ENCODE measurements at places on chromosomes 3 and 15. TPM values are rescaled to one million over a fixed set of nuclear protein-coding genes. Genes with fewer than 3 reads are reported as not detected.

The CRYGS gene
- 1.3 TPM for total RNA-seq

The GNAT1 gene
- total RNA-seq = not detected

The CPEB1 gene
- 40.9 TPM for total RNA-seq

The POMGNT2 gene
- total RNA-seq = 6.9 TPM

The DAZL gene
- not detected for total RNA-seq

The ITPKA gene
- total RNA-seq = 1.8 TPM

The CHRNA5 gene
- total RNA-seq = 1.6 TPM

The UNC13C gene
- 0.81 TPM for total RNA-seq

The PARP15 gene
- 0.82 TPM for total RNA-seq

The FRMD5 gene
- total RNA-seq = 16.3 TPM

DNA sequence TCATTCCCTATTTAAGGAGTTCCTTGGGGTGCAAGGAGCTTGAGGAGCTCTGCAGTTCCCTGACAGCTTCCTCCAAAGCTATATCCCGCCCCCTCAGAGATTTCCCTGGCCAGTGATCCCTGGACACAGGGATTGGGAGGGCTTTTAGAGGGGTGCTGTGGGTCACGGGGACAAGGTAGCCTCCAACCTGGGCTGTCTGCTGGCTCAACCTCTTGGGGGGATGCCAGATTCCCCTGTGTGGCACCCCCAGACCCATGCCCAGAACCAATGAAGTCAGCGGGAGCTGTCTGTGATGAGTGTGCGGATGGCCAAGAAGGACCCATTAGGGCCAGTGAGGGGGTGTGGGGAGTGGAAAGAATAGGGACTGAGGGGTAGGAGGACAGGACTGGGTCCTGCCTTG lies 21.0 kb upstream of the ATP2B2 start:
- no peak for DNase-seq

DNA sequence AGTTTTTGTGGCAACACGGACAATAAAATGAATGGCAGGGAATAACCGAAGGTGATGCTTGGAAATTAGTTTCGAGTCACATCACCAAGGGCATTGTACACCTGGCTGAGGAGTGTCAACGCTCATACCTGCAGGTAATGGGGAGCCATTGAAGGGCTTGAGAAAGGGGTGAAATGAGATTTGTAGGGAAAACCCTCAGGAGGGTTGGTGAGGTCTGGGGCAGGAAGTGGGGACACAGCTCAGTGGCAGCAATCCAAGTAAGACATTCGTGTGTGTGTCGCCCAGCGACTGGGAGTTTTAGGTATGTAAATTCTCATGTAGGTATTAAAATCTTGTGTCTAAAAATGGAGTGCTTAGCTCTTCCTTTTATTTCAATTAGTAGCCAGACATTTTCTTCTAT lies 14.3 kb downstream of the PARP14 start:
- no peak for DNase-seq

DNA sequence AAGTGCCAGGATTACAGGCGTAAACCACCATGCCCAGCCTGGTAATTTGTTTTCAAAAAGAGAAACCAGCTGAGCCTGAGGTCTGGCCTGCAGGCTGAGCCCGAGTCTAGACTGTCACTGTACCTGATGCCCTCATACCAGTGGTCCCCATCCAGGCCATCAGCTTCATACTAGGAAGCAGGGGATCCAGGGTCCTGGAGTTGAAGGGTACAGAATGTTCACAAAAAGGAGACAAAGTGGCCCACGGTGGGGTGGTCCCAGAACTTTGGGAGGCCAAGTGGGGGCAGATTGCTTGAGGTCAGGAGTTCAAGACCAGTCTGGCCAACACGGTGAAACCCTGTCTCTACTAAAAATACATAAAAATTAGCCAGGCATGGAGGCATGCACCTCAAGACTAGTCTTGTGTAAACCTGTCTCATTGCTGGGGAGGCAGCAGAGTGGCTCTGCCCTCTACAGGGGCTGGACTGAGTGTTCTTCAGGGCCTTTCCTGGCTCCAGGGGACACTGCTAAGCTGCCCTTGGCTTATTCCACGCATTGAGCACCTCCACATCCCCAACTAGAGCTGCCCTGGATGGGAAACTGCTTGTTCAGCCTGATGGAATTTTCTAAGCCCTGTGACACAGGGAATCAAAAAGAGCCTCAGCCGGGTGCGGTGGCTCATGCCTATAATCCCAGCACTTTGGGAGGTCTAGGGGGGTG lies 7.9 kb upstream of the HHATL start:
- no peak for DNase-seq

- no peak for DNase-seq
Measured at GRCh38 chr3:105579439-105579838, 212.7 kb downstream of the ALCAM start.

DNA sequence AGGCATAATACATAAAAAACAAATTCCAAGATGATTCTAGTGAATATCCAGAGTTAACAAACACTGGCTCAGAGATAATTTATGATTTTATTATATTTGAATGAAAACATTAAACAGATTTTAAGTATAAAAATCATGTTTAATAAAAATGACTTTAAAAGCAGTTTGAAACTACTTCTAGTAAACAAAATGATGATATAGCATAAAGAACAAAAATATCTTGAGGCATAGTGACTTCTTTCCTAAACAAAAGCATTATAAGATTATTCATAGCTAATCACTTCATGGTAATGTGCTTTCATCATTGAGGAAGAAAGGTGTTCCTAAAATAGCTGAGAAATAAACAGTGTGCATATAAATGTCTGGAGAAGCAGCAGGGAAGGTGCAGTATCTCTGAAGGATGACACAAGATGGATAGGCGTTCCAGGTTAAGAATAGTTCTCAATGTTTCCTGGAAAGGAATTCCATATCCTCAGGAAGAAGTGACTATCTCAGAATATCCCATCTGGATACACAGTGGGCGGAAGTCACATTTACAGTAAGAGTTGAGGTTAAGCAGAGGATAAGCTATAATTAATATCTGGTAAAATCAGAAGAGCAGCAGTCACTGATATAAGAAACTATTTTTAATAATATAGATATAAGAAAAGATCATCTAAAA lies 456.6 kb downstream of the MECOM start:
- DNase-seq = no peak

- DNase-seq = peak; percentile 82
Measured at GRCh38 chr3:59327376-59327808, 277.6 kb upstream of the CFAP20DC start.

DNA sequence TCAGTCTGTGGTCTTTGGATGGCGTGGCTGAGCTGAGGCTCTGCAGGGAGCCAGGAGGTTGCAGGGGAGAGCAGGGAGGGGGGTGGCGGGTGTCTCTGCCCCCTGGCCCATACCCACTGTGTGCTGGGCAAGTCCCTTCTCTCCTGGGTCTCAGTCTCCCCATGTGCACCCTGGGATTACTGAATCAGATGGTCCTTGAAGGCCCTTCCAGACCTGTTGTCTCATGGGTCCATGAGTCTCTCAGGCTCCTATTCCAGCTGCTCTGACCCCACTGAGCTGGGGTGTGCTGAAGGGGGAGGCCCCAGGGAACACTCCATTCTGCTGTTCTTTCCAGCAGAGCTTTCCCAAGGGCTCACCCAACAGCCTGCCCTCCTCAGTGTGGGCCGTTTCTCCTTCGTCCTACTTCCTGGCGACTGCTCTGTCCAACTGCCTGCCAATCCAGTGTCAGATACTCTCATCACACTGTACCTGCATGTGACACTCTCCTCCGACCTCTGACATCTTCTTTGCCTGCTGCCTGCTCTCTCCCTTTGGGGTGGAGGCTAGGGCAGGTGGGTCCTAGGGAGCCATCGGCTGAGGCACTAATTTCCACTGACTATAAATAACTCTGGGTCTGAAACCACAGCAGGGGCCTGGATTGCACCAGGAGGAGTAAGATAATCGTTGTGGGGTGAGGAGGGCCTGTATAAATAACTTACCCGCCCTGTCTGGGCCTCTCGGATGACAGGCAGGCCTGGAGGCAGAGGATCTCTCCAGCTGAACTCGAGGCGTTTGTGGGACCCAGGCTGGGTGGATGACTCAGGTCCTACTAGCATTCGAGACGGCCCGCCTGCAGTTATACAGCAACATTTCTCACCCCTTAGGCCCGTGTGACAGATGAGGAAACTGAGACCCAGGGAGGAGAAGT lies 67.1 kb downstream of the ATP2B2 start:
- no peak for DNase-seq

GRCh38 chr3:168220556-168220955 lies 124.8 kb upstream of the GOLIM4 start:
- DNase-seq = no peak

DNA sequence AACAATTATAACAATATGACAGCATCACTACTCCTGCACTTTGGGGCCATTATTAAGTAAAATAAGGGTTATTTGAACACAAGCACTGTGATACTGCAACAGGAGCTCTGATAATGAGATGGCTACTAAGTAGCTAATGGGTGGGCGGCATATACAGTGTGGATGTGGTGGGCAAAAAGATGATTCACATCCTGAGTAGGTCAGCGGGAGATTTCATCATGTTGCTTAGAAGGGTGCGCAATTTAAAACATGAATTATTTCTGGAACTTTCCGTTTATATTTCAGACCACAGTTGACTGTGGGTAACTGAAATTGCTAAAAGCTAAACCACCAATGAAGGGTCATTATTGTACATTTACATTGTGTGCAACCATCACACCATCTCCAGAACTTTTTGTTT lies 42.3 kb downstream of the FBXO22 start:
- no peak for DNase-seq

- no peak for DNase-seq
Measured at GRCh38 chr3:114344492-114344891, 50.7 kb downstream of the TIGIT start.

- DNase-seq = no peak
Measured at GRCh38 chr3:64331605-64332004, 106.3 kb upstream of the PRICKLE2 start.

- peak; percentile 64 for DNase-seq
Measured at GRCh38 chr3:1082108-1082507, 10.7 kb upstream of the CNTN6 start.

- peak; percentile 74 for DNase-seq
Measured at GRCh38 chr3:52934630-52935530, 37.5 kb upstream of the STIMATE start.

- no peak for DNase-seq
Measured at GRCh38 chr15:43799945-43800285, at the start of gene SERINC4. Gene SERINC4 (minus strand): TSS chr15:43800220. CDS start chr15:43799986, 234 bp downstream.

- DNase-seq = no peak
Measured at GRCh38 chr3:194995922-194996321, 275.0 kb downstream of the XXYLT1 start.

DNA sequence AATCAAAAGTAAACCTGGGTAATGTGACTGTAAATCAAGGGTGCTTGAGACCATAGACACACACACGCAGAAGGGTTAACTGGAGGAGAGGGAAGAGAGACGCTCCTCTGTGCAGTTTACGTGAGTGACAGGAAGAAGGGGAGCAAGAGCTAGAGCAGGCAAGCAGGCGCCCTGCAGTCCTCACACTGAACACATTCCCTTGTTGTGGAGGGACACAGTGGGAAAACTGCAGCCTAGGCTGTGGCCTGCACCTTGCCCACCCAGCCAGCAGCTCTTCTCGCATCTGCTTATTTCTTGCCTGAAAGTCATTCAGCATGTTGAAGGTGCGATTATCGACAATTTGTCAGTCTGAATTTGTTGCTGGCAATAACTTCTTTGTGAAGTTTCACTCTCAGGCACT lies 24.2 kb downstream of the SOX2 start:
- DNase-seq = no peak

DNA sequence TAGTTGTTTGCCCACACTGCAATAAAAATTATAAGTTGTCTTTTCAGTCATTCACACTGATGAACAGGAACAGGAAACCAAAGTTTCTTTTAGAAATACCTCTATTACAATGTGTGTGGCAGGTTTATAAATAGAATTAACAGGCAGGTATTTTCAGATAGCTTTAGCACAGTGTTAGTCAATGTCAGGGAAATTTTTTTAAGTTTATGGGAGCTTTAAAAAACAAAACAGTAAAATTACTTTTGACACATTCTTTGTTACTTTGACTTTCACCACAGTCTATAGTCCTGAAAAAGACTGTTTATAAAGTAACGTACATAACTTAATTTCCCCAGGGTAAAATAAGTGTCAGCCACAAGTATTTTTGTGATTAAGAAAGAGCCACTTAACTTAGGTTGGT lies 38.1 kb downstream of the SERPINI1 start:
- no peak for DNase-seq

DNA sequence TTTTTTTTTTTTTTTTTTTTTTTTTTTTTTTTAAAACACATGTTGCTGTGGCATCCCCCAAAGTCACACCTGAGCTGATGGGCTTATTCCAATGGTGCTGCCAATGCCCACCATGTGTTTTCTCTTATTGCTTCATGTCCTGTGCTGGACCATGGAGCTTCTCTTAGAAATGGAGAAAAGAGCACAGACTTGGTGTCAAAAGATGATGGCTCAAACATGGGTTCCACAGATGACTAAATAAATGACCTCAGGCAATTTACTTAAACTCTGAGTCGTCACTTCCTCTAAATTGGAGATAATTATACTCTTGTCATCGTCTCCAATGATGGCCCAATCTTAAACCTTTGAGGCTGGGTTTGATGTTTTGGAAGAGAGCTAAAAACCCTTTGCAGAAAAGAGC lies 28.1 kb downstream of the CHST2 start:
- no peak for DNase-seq

GRCh38 chr3:169999433-169999832 lies 32.8 kb downstream of the SEC62 start:
- no peak for DNase-seq

- no peak for DNase-seq
Measured at GRCh38 chr3:61648481-61648880, 87.1 kb downstream of the PTPRG start.

DNA sequence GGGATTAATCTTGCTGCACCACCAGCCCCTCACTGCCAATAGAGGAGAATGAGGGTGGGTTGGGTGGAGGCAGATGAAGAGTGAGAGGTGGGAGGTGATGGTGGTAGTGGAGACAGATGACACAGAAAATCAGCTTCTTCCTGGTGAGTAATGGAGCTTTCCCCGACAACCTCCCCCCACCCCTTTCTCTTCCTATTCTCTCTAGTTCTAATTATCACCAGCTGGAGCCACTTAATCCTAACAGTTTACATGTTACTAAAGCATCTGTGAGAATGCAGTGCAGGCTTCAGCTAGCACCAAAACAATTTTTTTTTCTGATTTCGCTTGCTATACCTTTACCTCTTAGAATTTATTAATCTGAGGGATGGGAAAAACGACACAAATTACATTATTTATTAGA lies 116.1 kb upstream of the DNAJC19 start:
- DNase-seq = no peak

GRCh38 chr3:117322866-117323265 lies 613.3 kb downstream of the TUSC7 start:
- peak; percentile 11 for DNase-seq

DNA sequence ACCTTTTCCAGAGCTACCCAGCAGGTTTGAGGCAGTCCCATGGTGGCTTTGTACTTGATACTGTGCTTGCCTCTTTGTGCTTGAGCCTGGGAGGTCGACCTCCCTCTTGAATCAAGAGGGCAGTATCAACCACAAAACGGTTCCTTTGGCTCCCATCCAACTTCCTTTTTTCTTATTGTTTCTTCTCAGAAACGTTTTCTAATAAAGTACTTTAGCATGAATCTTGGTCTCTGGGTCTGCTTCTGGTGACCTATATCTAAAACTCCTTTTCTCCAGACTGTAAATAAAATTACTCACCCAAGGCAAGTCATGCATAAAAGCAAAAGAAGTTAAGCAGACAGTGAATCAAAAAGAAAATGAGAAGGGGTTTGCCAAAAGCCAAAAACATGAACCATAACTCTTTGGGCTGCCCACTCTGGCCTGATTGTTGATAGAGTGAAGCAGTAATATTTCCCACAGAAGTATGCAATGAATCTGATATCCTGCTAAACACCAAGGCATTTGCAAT lies 112.2 kb upstream of the SLC4A7 start:
- DNase-seq = peak; percentile 68

- no peak for DNase-seq
Measured at GRCh38 chr3:55286693-55287092, 200.4 kb downstream of the WNT5A start.
